Effector memory CD8-positive, alpha-beta T cell (primary cell): ENCODE measurements at places on chromosomes 12 and 14.

DNA sequence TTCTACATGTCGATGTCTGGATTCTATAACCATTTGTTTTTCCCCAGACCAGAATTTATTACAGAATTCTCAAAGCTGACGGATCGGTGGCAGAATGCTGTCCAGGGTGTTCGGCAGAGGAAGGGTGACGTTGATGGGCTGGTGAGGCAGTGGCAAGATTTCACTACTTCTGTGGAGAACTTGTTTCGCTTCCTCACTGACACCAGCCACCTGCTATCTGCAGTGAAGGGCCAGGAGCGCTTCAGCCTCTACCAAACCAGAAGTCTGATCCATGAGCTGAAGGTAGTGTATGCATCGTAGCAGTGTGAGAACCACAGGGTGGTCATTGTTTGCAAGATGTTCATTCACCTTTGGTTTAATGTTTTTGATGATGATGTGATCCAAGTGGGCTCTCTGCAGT lies 124.0 kb downstream of the ESR2 start:
- DNase-seq = no peak

DNA sequence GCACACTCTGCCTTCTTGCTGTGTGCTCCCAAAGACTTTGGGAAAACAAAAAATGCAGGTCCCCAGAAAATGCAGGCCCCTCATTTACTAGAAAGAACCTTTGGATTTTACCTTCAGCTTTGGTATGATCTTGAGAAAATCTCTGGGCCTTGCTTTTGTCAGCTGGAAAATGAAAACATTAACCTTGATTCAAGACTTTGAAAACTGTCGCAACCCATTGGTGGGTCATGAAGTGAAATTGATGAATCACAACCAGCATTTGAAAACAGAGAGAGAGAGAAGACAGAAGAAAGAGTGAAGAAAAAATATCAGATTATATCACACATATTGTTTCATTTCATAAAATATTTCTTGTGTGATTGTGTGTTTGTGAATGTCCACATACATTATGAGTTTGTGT lies 322.5 kb downstream of the ZFP36L1 start:
- DNase-seq = no peak

DNA sequence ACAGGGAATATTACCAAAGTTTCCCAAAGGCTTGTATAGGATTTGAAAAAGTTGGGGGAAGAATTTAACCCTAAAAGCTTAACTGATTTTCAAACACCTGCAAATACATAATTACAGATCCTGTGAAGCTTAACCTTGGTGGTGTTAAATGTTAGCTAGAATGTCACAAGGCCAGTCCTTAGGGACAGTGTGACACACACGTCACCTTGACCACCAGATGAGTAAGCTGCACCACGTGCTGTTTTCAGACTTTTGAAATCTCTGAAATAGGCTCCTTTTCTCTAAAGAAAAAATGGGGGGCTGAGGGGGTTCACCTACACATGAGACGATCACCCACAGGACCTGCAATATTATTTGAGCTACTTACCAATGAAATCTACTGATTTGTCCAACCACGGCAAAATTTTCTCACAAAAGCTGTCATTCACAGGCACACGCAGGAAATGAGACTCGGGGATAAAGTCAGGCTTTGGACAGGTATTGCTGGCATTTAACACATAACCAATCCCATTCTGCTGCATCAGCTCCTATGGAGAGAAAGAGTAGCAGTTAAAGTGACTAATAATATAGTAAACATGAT lies 75.9 kb downstream of the DUSP16 start:
- DNase-seq = no peak

GRCh38 chr12:131428091-131428685 lies 282.7 kb upstream of the SFSWAP start:
- no peak for DNase-seq

DNA sequence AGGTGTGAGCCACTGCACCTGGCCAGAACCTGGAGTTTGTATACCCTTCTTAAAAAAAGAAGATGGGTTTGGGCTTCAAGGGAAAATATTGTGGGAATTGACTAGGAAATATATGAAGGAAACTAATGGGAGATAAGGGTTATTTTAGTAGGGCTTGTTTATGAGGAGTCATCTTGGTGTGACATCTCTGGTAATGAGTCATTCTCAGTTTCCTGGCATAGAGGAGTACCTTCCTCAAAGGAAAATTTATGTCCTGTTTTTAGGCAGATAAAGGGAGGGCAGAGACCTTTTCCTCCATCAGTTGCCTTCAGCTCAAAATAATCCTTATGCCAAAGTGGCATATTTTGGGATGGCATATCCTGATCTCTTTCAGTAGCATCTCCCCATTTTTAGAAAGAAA lies 30.6 kb upstream of the NFKBIA start:
- no peak for DNase-seq

DNA sequence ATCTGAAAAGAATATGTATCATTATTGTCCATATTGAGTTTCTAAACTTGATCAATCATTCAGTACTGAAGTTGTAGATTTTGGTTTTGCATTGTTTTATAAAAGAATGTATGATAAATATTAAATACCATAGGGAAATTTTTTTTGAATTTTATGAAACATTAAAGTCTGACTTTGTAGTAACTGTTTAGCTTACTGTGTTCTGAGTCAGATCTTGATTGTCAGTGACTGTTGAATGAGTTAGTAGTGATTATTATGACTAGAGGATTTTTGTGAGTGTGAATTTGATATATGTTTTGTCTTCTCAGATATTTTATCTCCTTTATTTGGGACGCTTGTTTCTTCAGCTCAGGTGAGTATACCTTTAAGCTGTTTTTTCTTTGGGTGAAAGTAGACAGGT lies 10.1 kb downstream of the TDP1 start:
- DNase-seq = no peak

GRCh38 chr14:30708157-30708556 lies 86.0 kb downstream of the SCFD1 start:
- DNase-seq = no peak

DNA sequence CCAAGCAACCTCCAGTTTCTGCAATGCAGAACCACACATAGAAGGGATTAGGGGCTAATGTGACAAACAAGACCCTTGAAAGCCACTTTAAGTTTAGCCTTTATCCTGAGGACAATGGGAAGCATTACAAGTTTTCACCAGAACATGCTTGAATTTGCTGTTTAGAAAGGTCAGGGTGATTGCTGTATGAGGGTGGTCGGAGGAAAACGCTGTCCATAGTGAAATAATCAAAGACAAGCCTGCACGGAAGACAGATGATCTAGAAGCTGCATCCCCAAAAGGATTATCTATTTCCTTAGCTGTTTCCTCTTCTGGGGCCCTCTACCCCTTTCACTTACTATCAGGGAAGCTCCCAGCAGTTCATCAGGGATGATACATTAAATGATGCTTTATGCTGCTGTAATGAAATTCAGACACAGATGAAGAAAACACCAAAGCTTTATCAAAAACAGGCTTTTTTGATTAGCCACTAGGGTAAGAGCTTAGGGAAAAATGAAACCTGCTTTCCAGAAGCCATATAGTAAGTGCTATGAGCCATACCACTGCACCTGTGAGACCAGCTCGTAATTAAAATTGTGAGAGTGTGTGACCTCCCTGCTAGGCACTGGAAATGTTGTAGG lies 6.5 kb downstream of the HAL start:
- no peak for DNase-seq

DNA sequence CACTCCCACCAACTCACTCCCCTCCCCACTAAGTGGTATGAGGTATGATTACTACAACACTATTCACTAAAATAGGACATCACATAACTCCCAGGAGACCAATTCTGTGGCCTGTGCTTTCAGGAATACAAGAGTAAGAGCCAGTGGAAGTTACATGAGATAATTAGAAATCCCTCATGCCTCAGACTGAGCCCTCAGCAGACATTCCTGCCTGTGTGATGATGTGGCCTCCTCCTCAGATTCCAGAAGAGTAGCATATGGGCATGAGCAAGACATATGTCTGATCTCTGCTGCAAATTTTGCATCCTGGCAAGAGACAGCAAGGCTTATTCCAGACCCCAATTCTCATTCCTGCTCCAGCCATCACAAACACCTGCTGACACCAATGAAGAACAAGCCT lies 46.0 kb upstream of the BMP4 start:
- DNase-seq = no peak

- no peak for DNase-seq
These were observed 118.7 kb upstream of the TMCC3 start for GRCh38 chr12:94769047-94769420.

DNA sequence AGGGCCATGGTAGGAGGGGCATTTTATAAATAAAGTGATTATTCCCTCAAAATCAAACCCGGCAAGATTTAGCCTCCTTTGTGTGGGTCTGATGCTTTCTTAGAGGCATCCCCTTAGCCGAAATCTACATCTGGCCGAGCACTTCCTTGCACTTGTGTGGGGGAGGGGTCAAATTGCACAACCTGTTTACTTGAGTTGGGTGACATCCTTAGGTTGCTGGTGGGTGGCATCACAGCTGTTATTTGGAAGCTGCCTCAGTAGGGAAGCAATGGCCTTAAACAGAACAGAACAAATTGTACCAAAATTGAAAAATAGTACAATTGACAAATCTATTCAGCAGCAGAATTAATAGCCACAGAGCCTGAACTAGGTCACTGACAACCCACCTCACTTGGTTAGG lies 546.1 kb downstream of the SNAPC1 start:
- DNase-seq = no peak

DNA sequence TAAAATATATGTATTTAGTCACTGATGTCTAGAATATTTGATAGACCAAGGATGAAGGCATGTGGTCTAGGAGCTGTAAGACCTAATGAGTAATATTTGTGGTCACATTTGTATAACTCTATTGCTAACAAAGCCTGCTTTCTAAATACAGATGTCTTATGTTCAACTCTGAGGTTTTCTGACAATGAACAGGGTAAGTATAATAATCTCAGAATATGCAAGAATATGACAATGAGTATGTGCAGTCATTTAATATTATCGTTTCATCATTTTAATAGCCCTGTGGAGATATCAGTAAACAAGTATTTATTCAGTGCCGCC lies 389.6 kb downstream of the LRIG3 start:
- DNase-seq = no peak

GRCh38 chr14:102046337-102047278 lies 40.2 kb downstream of the HSP90AA1 start:
- DNase-seq = no peak
